Naive B cell (primary cell): ENCODE measurements at places on chromosomes 1 and 21.

DNA sequence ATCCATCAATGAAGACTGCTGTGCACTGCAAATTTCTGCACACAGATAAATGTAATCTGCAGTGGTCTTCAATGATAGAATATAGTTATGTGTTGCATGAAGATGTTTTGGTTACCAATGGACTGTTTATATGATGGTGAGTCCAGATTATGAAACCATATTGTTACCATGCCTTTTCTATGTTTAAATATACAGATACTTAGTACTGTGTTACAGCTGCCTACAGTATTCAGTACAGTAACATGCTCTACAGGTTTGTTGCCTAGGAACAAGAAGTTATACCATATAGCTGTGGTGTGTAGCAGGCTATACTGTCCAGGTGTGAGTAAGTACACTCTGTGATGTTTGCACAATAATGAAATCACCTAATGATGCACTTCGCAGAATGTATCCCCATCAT, 40.8 kb downstream of the SORT1 start:
- no peak overlapping the region for H3K27ac ChIP-seq
- no peak overlapping the region for H3K4me3 ChIP-seq
- no peak for DNase-seq
- H3K36me3 ChIP-seq, result no peaks in the 10 kb centered on the region
- H3K27me3 ChIP-seq, result peaks cover 7% of the 10 kb centered on the region

DNA sequence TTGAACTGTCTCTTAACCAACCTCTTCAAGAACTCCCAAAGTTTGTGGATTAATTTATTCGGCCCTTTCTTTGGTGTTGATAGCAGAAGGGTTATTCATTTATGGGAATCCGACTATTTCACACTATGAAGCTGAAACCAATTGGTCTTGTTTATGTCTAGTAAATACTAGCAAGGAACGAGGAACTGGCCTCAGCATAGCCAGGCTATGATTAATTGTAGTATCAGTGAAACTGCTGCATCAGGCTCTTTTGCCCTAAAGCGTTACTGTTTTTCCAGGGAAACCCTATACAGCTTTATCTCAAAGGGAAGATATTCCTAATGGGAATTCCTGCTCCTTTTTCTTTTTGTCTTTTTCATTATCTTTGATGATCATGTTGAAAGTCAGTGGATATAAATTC, 35.1 kb downstream of the CLEC20A start:
- no peak for DNase-seq
- H3K4me3 ChIP-seq, result no peak overlapping the region
- no peak overlapping the region for H3K27ac ChIP-seq
- no peaks in the 10 kb centered on the region for H3K36me3 ChIP-seq
- no peaks in the 10 kb centered on the region for H3K27me3 ChIP-seq

DNA sequence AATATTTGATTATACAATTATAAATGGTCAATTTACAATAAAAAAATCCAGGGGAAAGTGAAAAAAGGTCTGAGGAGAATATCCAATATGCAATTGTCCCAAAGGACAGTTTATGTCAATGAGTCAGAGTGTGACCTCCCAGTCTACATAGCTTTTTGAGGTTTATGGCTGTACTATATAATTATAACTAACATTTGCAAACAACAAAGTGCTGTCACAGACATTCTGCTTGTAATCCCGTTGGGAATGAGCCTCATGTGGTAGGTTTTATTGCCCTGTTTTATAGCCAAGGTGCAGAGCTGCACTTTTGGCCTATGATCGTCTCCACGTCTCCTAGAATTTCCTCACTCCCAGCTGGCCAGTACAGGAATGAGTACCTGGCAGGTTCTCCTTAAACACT, 103.8 kb downstream of the ADSS2 start:
- DNase-seq, result no peak
- H3K36me3 ChIP-seq, result peaks cover 4% of the 10 kb centered on the region
- peaks cover 14% of the 10 kb centered on the region for H3K4me1 ChIP-seq
- no peak overlapping the region for H3K27ac ChIP-seq

DNA sequence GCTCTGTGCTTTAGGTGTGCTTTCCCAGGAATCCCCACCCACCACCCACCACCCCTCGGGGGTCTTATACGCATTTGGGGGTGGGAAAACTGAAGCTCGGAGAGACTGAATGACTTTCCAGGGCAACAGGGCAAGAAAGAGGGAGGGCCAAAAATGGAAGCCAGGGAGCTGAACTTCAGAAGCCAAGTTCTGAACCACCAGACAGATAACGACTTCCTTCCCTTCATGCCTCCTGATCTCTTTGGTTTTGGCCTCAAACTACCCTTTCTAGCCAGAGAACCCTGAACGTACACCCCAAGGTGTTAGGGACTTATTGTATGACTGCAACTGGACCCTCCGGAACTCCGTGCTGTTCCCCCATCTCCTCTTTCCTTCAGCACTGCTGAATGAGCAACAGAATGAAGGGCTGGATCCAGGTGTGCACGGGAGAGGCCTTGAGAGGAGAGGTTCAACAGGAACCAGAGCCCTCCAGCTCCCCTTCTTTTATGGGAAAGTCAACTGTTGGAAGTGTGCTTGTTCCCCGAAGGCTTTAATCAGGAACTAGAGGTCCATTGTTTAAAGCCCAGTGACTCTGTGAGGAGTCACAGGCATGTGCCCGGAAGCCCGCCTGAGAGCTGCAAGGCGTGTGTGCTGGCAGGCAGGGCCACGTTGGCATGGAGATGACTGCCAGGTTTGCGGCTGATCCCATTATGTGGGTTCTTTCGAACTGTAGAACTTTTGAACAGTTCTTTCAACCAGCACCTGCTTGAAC, 3.1 kb downstream of the BACE2 start:
- peaks cover 37% of the 10 kb centered on the region for H3K4me1 ChIP-seq
- no peak overlapping the region for H3K4me3 ChIP-seq
- no peak overlapping the region for H3K27ac ChIP-seq
- peaks cover 10% of the 10 kb centered on the region for H3K27me3 ChIP-seq

DNA sequence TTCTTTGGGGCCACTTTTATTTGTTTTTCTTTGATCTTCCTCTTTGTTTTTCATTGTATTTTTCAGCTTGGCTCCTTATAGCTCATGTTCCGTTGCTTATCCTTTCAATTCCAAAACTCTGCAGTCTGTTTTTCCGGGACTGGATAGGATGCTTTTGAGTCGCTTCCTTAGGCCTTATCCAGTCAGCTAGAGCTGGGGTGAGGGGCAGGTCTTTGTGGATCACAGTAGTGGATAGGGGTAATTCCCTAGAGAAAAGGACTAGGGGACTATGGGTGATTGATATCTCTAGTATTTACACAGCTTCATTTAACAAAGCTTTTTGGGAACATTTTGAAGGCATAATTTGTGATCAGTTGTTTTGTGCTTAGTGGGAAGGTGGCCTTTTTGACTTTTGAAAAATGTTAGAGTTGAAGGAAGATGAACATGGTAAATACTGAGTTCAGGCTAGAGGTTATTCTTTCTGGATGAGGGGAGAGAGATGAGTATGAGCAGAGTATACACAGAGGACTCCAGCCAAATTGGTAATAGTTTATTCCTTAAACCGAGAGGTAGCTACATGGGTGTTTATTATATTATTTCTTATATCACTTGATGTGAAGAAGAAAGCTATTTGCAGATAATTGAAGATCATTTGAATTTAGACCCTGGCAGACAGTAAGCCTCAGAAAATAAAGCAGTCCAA, 22.5 kb downstream of the CEP350 start:
- DNase-seq, result no peak
- no peaks in the 10 kb centered on the region for H3K27me3 ChIP-seq
- H3K4me3 ChIP-seq, result no peak overlapping the region
- peaks cover 74% of the 10 kb centered on the region for H3K4me1 ChIP-seq
- H3K36me3 ChIP-seq, result peaks cover 18% of the 10 kb centered on the region

- no peaks in the 10 kb centered on the region for H3K27me3 ChIP-seq
- no peak for DNase-seq
- H3K4me3 ChIP-seq, result peak overlapping the region; percentile 31
- H3K36me3 ChIP-seq, result no peaks in the 10 kb centered on the region
- no peaks in the 10 kb centered on the region for H3K4me1 ChIP-seq
Measured at GRCh38 chr1:44591381-44591780, 82.9 kb downstream of the TMEM53 start.

DNA sequence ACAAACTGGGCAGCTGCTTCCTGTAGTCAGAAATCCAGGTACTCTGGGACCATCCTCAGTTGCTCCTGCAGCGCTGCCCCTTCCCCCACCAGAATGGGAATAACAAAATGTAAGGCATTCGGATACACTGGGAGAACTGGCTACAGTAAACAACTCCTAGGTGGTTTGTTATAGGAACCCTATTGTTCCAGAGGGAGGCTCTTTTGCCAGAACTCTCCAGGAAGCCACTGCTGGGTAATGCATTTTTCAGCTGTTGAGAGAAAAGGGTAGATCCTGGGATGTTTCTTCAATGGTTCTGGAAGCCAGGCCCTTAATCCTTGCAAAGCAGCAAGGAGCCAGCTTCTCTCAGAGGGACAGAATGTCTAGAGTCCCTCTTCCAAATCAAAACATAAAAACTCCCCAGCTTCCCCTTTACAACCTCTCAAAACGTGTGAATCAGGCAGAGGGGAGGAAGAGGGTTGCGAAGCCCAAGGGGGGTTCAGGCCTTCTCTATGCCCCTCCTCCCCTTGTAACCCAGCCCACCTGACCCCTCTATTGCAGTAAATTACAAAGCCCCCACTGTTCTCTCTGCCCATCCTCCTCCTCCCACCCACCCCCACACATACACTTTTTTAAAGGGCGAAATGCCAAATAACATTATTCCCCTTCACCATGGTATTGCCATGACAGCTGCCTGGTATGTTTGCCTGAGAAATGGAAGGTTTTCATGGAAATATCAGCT, 29.1 kb downstream of the PLPP3 start:
- peaks cover 3% of the 10 kb centered on the region for H3K4me1 ChIP-seq
- H3K27ac ChIP-seq, result no peak overlapping the region
- H3K4me3 ChIP-seq, result no peak overlapping the region
- H3K36me3 ChIP-seq, result no peaks in the 10 kb centered on the region
- no peaks in the 10 kb centered on the region for H3K27me3 ChIP-seq

- H3K27ac ChIP-seq, result no peak overlapping the region
- H3K4me1 ChIP-seq, result no peaks in the 10 kb centered on the region
- no peak overlapping the region for H3K4me3 ChIP-seq
- no peak for DNase-seq
- no peaks in the 10 kb centered on the region for H3K27me3 ChIP-seq
Measured at GRCh38 chr1:105641407-105641806, 1415.1 kb upstream of the PRMT6 start.

GRCh38 chr1:70256664-70257063, 35.5 kb downstream of the SRSF11 start:
- DNase-seq, result no peak
- no peaks in the 10 kb centered on the region for H3K4me1 ChIP-seq
- no peak overlapping the region for H3K27ac ChIP-seq
- H3K36me3 ChIP-seq, result no peaks in the 10 kb centered on the region

DNA sequence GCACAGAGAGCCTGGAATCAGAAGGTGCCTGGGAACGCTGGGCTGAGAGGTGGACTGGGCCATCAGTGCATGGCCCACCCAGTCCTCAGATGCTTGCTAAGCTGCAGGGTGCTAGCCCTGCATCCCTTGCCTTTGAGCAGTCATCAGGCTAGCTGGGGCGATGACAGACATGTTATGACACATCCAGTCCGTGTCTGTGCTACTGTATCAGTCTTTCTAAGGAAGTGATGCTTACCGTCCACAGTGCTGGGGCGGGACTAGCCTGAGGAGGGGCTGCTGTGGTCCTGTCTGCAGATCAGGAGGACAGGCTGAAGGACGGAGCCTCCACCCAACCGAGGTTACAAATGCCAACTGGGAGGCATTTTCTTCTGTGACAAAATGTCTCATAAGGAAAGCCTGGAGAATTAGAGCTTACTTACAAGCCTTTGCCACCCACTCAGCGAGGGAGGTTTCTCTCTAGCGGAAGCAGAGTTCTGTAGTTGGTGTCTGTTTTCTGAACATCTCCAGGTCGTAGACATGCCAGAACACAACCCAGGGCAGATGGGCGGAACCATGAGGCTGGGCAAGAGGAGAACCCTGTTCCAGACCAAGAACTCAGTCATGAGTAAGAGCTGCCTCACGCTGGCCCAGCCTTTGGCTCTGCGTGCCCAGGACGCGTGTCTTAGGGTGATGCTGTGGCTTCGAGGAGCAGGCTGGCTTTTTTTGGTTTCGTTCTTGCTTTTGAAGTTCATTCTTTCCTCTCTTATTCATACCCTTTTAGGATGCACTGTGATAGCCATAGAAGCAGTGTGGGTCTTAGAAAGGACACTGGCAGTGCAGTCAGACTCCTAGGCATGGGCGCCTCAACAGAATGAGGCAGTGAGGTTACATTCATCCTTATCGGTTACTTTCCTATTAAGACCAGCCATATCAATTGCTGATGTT, 14.3 kb downstream of the SLFNL1 start:
- peaks cover 24% of the 10 kb centered on the region for H3K36me3 ChIP-seq
- DNase-seq, result no peak
- H3K4me1 ChIP-seq, result peaks cover 12% of the 10 kb centered on the region
- H3K4me3 ChIP-seq, result no peak overlapping the region
- no peak overlapping the region for H3K27ac ChIP-seq
- no peaks in the 10 kb centered on the region for H3K27me3 ChIP-seq

DNA sequence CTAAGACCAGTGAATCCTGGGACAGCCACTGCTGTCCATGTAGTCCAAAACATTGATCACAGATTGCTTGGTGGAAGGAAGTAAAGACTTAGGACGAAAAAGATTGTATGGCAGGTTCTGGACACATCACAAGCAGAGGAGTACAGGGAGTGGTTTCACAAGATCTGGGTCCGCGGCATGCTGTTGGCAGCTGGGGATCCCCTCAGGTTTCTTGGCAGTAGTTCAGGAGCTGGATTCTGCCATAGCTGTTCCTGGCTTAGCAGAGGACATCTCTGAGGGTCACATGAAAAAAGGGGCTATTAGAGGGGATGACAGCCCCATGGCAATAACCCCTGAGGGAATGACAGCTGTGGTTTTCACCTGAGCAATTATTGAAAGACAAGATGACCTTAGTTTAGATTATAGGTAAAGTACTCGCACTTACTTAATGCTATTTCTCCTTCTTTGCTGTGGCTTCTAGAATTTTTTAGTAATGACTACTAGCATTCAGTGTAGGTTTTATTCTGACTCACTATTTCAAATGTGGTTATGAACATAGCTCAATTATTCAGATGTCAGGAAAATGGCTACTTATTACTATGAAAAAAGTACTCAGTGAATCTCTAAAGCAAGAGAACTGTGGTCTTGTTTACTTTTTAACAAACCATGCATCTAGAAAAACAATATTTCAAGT, 8.2 kb downstream of the KRTAP27-1 start:
- H3K27me3 ChIP-seq, result no peaks in the 10 kb centered on the region
- H3K4me1 ChIP-seq, result no peaks in the 10 kb centered on the region
- no peak for DNase-seq
- H3K4me3 ChIP-seq, result no peak overlapping the region
- H3K36me3 ChIP-seq, result no peaks in the 10 kb centered on the region

GRCh38 chr1:155961937-155962336, 16.4 kb downstream of the ARHGEF2 start:
- DNase-seq, result no peak
- no peak overlapping the region for H3K4me3 ChIP-seq
- H3K27me3 ChIP-seq, result no peaks in the 10 kb centered on the region
- H3K36me3 ChIP-seq, result peaks cover 12% of the 10 kb centered on the region
- H3K27ac ChIP-seq, result peak overlapping the region; percentile 56
